ENCODE measurements at places on chromosomes 2 and 18.

DNA sequence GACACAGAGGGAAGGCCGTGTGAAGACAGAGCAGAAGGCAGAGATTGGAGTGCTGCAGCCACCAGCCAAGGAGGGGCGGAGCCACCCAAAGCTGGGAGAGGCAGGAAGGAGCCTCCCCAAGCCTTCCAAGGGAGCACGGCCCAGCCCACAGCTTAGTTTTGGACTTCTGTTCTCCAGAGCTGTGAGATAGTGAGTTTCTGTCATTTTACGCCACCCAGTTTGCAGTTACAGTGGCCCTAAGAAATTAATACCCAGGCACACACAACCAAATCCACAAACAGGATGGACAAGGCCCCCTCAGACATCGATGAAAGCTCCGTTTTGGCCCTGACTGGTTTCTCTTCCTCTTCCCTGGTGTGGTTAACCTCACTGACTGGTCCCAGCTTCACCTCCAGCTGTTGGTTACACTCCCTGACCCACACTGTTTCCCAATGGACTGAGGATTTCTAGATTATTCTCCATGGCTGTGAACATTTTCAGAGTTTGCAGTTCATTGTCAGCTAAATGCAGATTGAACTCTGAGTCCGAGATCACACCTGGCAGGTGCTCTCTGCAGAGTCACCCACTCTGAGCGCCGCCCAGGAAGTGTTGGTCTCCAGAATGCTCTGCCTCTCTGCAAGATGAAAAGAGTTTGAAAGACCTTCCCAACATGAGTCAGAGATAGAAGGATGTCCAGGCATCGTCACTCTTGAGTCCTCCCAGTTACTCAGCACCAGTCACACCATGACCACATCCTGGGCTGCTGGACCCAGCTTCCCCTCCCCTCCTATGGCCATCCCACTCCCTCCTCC is 100.2 kb downstream of the TWIST2 start:
- DNase-seq = no peak

DNA sequence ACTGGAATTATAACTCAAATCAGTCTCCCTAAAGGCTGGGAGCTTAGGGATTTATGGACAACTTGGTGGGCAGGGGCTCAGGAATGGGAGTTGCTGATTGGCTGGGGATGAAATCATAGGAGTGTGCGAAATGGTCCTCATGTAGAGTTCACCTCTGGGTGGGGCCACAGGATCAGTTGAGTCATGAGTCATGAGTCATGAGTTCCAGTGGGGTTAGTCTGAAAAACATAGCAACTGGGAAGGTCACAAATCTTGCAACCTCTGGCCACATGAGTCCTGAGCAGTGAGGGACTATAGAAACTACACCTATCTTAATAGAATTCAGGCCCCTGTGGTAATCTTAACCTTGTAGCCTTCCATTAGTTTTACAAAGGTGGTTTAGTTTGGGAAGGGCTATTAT is 383.3 kb downstream of the RBM43 start:
- DNase-seq = no peak

DNA sequence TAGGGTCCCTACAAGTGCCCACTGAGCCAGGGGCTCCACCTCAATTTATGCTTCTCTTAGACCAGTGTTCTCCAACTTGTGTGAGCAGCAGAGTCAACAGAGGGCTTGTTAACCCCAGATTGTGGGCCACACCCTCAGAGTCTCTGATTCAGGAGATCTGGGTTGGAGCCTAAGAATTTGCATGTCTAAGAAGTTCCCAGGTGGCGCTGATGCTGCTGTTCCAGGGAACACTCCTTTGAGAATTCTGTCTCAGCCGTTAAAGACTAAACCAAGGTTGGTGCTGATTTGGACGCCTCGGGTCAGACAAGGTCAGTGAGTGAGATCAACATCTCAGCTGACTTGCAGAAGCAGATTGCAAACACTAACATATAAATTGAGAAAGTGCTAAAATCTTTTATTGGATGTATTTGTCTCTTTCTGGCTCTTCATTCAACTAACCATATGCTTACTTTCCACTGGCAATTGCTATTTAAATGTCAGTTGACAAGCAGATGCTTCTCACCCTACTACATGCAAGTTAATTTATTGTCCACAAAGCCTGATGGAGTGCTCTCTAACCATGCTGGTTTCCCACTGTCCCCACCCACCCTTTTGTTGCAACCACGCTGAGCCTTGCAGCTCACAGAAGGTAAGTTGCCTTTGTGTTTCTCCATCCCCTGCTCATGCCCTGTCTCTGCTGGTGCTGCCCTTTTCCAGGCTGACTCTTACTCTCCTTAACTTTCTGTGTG is 31.5 kb downstream of the LYPD1 start:
- DNase-seq = no peak

GRCh38 chr2:49973917-49974368 is 819.6 kb upstream of the FSHR start:
- DNase-seq = no peak

GRCh38 chr2:1635823-1636222 is 108.5 kb downstream of the PXDN start:
- no peak for DNase-seq

DNA sequence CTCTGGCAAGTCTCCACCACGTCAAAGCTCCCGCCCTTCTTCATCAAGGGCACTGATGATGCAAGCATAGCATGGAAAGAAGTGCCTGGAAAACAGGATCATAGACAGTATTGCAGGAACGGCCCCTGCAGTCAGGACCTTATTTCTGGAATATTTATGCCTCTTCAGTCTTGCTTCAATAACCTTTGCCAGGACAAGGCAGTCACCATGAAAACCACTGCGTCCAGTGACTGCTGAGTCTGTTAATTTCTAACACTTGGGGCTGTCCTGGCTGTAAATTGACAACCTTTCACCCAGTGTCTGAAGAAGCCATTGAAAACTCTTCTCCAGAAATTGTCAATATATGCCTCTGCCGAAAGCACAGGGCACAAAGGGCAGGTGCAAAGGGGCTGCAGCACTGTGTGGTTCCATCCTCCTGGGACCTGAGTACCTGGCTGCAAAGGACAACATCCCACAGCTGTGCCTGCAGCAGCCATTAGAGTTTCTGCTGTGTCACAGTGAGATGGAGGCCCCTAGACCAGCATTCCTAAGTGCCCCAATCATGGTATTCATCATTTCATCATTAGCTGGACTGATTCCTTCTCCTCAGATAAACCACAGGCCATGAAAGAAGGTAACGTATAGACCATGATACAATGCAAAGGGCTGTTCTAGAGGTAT is 819.6 kb downstream of the RNF144A start:
- DNase-seq = no peak

GRCh38 chr2:167049659-167050058 is 161.4 kb downstream of the XIRP2 start:
- no peak for DNase-seq

GRCh38 chr18:79915161-79916127 is 36.0 kb downstream of the SLC66A2 start:
- no peak for DNase-seq

- no peak for DNase-seq
Observed at GRCh38 chr2:238890131-238890530, 42.2 kb downstream of the TWIST2 start.

- DNase-seq = no peak
Observed at GRCh38 chr2:147173189-147173581, 671.6 kb upstream of the ACVR2A start.

- no peak for DNase-seq
Observed at GRCh38 chr18:75696391-75696790, 268.9 kb upstream of the SMIM21 start.

GRCh38 chr2:185215497-185215896 is 523.1 kb upstream of the FSIP2 start:
- DNase-seq = no peak

DNA sequence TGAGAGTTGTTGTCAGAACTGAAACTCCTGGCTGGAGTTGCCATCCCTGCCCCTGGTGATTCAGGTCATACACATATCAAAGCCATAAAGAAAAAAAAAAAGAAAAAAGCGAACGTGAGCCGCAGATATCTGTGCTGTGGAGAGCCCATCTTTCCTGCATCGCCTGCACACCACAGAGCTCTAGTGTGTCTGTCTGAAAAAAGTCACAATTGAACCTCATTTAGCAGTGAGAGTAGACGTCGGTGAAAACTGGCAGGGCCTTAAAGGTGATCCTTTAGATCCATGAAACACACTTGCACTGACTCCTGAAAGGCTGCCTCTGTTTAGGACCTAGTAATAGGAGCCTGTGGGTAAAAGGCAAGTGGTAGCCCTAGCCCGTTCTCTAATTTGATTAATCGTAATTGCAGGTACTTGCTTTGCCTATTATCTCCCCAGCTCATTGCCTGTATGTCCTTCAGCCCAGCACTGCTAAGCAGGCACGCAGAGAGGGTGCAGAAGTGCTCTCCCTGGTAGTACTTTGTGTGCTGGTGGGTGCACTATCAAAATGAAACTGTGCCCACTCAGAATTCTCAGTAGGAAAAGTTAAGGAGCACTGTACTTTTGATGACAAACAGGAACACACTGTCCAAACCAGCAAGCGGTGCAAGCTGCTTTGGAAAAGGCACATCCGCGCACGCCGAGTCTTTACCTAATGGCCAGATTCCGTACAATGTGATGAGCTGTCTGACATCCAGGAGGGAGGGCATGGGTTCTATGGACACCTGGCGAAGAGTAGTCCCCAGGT is 103.5 kb upstream of the ASB18 start:
- no peak for DNase-seq

DNA sequence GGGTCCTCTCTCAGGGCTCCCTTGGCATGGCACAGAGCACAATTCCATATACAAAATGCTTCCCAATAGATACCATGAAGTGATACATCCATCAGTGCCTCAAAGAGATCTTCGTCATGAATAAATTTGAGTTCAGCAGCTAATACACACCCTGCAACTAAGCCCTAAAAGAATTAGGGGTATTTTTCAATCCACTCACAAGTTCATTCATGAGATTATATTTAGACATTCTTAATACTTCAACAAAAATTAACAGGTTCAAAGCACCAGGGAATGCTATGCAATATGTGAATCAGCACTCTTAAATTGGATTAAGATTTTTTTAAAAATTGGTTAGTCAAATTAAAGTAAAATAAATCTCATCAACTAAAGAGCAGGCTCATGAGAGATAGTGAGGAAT is 79.7 kb downstream of the PID1 start:
- DNase-seq = no peak

DNA sequence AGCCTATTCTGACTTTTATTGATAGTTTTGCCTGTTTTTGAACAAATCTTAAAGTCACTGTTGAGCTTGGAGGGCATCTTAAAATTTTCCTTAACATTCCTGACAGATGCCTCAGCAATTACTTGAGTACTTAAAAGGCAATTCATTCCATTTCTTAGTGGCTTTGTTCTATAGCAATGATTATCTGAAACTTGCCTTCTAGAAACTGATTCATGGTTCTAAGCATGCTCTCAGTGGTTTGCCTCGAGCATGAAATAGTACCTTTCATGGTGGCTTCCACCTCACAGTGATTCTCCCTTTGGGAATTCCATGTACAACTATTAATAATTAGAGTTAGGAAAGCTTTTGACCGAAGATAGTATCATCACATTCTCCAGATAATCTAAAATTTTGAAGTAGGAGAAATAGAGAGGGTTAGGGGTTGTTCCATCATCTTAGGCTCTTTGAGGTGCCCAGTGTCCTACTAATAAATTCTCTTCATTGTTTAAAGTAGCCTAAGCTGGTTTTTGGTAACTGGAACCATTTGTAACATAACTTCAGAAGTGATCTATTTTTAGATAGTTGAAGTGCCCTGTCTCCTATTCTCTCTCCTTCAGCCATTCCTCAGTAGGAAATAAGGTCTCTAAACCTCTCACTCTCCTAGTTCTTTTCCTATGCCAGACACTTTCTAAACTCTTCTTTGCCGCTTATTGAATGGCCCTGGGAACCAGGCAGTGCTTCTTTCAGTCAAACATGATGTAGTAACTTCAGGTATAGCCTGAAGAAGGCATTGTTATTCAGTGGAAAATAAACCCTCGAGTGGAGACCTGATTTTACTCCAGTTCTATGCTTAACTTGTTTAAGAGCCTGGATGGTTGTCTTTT is 156.1 kb downstream of the HAUS1 start:
- no peak for DNase-seq

DNA sequence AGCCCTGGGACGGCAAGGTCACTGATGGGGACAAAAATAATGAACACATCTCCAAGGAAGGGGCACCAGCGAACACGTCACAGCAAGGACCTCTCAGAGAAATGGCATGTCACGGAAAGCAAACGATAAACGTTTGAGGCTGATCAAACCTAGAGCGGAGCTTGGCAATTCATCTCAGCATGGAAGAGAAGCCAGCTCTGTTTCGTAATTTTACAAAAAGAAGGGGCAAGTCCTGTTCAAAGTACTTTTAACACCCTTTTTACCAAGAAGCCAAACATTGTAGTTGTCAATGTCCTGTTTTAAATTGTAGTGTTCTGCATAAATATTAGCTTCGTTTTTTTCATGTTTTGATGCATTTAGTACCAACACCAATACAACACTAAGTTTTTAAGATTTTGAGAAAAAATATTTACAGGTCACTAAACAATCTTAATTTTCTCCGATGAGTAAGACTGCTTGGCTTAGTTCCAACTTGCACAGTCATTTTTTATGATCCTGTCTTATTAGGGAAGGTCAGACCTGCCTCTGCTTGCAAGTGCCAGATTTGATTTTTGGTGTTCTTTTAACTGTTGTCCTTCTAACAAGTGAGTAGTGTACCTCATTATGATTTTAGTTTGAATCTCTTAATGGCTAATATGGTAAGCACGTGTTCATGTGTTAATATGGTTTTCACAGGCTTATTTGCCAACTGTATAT is 818.5 kb upstream of the SALL3 start:
- no peak for DNase-seq

GRCh38 chr2:129975016-129975774 is 4.3 kb upstream of the RAB6C start:
- no peak for DNase-seq

- DNase-seq = no peak
Observed at GRCh38 chr2:66813525-66813924, 378.6 kb downstream of the MEIS1 start.

- no peak for DNase-seq
Observed at GRCh38 chr2:182228741-182229140, 198.1 kb downstream of the PDE1A start.
